ENCODE measurements at places on chromosomes 11 and 22.

DNA sequence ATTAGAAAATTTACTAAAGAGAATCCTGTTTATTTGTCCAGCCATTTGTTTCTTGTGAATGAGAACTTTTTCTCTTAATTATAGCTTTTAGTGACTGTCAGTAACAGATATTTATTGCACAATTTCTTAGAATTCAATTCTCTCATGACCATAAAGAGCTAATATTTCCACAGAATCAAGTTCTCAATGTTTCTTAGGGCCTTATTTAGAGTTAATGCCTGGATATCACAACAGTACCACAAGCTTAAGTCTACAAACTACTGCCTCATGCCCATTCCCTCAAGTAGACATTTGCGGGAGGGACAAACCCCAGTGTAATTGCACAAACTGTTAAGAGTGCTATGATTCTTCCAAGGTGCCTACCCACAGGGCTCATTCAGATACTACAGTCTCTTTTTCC is 199.7 kb upstream of the POU2AF2 start:
- no peak for DNase-seq

GRCh38 chr22:20267441-20268278 is 458 bp downstream of the RTN4R start:
- DNase-seq: no peak

GRCh38 chr11:121670805-121671282 is 218.1 kb upstream of the SORL1-AS1 start:
- no peak for DNase-seq

- DNase-seq: no peak
These were observed 13.0 kb upstream of the MCHR1 start for GRCh38 chr22:40666151-40666848.

DNA sequence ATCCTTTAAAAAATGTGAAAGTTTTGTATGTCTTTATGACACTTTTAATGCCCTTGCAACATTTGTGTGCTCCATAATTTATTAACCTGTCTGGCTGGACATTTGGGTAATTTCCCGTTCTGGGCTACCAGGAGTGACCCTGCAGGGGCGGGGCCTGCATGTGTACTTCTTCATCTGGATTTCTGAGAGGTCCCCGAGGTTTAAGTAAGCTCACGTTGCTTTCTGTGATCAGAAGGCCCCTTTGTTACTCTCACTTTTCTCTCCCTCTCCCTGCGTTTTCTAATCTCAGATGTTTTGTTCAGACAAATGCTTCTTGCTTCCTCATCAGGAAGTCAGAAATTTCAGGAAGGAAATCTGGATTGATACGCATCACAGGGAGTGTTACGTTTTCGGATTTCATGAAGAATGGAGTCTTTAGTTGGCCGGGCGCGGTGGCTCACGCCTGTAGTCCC is 78.9 kb upstream of the CRYBB3 start:
- DNase-seq: peak; percentile 35

- no peak for DNase-seq
These were observed 7.5 kb downstream of the ROBO3 start for GRCh38 chr11:124872741-124873140.

- no peak for DNase-seq
These were observed 3.4 kb downstream of the FADS3 start for GRCh38 chr11:61887839-61888494.

- DNase-seq: no peak
These were observed 40.4 kb upstream of the AMPD3 start for GRCh38 chr11:10414659-10415058.

DNA sequence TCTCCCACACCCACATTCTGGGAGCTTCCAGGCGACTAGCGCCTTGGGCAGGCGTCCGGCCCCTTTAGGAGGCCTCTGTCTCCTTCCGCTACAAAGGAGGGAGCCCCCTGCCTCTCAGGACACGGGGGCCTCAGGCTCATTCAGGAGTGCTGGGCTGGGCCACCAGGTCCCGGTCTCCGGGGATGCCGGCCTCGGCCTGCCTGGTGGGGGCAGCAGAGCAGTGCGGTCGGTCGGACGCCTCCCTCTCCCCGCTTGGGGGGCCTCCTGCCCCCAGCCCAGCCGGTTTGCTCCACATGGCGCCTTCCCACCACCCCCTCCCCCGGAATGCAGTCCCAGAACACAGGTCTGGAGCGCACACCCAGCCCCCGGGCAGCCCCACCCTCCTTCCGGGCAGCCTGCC is 21.9 kb downstream of the MRPL23 start:
- DNase-seq: no peak

DNA sequence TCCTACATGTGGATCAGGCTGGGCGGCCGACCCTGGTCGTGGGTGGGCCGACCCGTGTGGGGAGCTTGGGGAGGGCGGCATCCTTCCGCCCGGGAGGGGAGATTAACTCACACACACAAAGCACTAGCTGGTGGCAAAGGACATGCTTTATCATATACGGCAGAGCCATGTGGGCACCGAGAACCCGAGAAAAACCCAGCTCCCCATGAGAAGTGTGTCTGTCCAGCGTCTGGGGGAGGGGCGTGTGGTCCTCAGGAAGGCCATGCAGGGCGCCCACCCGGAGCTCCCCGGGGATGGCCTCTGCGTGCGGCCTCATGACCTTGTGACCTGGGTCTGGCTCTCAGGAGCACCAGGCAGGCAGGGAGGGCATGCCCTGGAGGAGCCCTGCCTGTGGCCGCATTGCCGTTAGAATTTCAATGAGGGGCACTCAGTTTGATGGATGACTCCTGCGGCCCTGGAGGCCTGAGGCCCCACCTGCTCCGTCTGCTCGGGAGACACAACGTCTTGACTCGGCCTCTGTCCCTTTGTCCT is 39.4 kb upstream of the TOLLIP start:
- DNase-seq: no peak

Measured in COLO829 (cell line).